Panc1 (cell line): ENCODE measurements at places on chromosomes 2 and 18.

DNA sequence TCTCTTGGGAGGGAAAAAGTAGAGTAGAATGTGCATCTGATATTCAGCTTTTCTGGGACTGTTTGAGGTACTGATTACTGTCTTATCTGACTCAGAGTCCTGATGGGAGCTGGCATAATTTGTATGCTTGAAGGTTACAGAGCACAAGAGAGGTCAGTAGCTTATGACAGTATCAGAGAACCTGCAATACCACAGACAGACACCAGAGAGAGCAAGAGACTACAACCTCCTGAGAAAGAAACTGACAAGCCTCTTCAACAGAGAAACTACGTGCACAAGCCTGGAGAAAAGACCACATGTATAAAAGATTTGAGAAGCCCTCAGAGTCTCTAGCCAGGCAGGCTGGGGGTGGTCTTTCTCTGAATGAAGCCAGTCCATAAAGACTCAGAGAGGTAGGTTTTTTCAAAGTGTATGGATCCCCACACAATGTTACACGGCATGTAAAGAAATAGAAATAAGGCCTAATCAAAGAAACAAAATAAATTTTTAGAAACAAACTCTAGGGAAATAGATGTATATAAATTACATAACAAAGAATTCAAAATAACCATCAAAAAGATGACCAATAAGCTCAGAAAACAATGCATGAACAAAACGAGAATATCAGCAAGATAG lies 568.3 kb downstream of the LRRTM4 start:
- peak; percentile 61 for DNase-seq

DNA sequence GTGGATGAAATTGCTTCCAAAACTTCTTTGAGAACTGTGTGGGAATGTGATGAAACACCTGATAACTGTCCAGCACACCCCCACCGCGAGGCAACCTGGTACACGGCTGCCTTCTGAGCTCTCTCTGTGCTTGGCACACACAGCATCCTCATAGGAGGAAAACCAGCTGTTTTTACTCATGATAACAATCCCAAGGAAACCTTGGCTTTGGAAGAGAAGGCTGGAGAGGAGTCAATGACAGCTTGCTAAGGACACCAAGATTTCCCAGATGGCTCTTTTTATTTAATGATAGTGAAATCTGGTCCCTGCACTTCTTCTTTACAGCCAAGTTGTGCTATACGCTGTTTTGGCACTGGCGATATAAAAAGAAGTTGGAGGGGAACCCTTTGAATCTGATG lies 232.5 kb upstream of the FN1 start:
- DNase-seq, result no peak

DNA sequence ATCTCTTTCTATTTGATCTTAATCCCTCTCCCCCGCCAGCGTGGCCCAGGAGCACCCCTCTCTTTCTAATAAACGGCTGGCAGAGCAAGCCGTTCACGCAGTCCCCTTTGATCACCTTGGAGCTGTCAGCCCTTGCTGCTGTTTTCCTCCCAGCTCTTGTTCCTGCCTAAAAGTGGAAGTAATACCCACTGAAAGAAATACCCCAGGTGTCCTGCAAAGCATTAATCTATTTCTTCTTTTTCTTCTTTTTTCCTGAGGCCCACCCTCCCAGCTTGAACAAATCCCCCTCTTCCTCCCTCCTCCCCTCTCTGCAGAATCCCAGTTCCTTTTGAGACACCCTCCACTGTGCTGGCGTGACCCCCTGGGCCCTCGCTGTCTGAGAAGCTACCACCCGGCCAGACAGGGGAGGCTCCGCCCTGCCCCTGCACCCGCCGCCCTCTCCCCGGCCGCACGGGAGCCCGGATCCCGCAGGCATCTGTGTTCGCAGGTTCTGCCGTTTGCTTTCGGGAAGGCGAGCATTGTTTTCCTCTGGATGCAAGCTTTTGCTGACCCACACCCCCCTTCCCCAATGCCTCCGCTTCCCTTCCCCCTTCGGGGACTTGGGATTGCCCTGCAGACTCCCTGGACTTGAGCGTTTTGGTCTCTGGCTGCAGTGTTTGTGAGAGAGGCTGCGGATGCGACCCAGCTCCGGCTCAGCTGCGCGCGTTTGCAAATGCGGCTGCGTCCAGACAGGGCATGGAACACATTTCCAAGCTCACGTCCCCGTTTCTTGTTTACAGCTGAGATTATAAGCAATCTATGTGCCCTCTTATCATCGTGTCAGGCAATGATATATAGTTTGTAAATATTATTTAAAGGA lies 631.5 kb downstream of the NYAP2 start:
- DNase-seq, result peak; percentile 51

- DNase-seq, result no peak
These were observed 84.0 kb downstream of the RDH14 start for GRCh38 chr2:18476484-18476883.

DNA sequence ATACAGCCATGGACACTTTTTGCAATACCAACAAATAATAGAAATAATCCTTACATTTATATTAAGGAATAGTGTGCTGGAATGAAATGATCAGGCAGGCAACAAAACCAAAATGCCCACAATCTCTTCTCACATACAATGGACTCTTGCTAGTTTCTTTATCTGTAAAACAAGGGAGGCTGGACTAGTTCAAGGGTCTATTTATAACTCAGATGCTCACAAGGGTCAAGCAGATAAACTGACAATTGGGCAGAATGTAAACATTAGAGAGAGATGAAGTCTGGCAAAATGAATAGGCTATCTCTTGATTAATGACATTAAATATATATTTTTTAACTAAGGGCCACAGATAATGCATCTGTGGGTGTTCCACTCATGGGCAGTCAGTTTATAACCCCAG lies 11.4 kb downstream of the PPIL3 start:
- no peak for DNase-seq

GRCh38 chr2:37809931-37810570 lies 115.0 kb upstream of the RMDN2 start:
- DNase-seq, result no peak
